Gastrocnemius medialis (tissue), 4 donors: ENCODE measurements at places on chromosomes 5 and 9. TPM values are rescaled to one million over a fixed set of nuclear protein-coding genes. Genes with fewer than 3 reads are reported as not detected.

Gene PTCH1
- total RNA-seq = 5.3 TPM

- DNase-seq = no peak
These were observed 144.1 kb upstream of the ACTBL2 start for GRCh38 chr5:57626703-57627102.

Gene NAA35
- total RNA-seq = 26.9 TPM

Gene TMC1
- total RNA-seq = 15.7 TPM

Gene CSF2
- not detected for total RNA-seq

GRCh38 chr5:116626945-116627679, 52.5 kb upstream of the SEMA6A start:
- DNase-seq = no peak

Gene BTNL3
- total RNA-seq = not detected

- DNase-seq = no peak
These were observed 125.9 kb downstream of the SYK start for GRCh38 chr9:90927496-90927895.

DNA sequence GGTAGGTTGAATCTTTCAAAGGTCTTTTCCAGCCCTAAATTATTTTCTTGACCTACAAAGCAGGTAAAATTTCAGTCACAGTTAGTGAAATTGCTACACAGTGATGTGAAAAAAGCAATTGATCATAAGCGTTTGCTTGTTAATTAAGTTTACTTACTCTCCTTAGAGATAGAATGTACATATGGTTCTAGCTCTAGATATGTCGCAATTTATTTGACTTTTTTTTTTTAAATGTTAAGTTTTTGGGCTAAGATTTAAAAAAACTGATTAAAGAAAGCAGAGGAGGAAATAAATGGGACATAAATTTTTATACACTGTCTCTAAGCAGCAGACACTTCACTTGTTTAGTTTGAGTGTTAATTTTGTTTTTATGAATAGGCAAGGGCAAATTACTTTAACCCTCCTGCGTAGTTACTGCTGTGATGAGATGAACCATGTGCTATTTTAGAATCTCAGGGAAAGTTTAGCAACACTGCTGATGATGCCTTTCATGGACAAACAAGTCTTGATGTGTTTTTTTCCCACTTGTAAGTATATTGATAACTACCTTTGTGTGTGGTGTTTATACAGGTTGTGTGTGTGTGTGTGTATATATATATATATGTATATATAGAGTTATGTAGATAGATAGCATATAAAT, 38.3 kb upstream of the FAM120AOS start:
- DNase-seq = no peak

- no peak for DNase-seq
These were observed 245.4 kb upstream of the NREP start for GRCh38 chr5:112002376-112002775.

- no peak for DNase-seq
These were observed 122.8 kb downstream of the ARHGEF28 start for GRCh38 chr5:73748510-73749400.

Gene SLCO6A1
- total RNA-seq = not detected

DNA sequence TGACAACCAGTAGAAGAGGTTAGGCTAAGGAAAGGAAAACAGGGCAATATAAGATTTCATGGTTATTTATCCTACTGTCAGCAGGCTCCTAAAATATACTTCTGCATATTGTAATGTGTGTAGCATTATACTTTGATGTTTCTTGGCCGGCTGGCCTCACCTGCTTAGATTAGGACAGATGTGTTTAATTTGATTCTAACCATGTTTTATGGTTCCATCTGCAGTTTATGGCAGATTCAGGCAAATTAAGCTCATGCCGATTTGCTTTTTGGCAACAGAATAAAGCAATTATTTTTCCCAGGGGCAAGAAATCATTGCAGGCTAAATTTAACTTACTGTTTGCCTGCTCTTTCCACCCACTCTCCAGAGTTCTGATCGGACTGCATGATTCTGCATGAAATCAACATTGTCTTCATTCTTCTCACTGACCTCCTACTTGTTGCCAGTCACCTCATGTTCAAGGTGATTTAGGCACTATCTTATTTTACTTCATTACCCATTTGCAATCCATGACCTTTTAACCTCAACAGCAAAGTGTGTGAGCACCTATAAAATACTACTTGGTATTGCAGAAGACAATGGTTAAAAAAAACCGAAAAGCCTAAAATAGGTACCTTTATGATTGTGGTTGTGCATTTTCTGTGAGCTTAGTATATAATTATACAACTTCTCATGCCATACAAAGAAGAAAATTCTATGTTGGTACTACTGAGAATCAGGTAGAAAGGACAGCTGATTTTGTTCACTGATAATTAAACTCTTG, 125.2 kb downstream of the EDIL3 start:
- no peak for DNase-seq
